ENCODE measurements at places on chromosomes 6 and 20. TPM values are rescaled to one million over a fixed set of nuclear protein-coding genes. Genes with fewer than 3 reads are reported as not detected.

DNA sequence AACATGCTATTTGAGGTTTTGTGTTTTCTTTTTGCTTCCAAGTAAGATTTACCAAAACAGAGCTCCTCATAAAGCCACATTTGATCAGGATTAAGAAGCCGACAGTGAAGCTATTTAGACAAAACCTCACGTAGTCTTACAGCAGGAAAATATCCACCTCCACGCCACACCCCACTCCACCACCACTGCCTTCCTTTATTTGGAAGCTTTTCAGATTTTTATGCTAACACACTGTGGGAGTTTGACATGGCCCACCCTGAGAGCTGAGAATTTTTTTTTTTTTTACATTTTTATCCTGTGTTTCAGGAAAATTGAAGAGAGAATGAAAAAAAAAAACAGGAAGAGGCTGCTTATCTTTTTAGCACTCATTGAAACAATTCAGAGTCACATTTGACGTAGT, 104.8 kb upstream of the MC3R start:
- no peak for DNase-seq

Gene DEFB124
- not detected for total RNA-seq

GRCh38 chr6:107409942-107410341, 49.4 kb downstream of the PDSS2 start:
- DNase-seq, result no peak

DNA sequence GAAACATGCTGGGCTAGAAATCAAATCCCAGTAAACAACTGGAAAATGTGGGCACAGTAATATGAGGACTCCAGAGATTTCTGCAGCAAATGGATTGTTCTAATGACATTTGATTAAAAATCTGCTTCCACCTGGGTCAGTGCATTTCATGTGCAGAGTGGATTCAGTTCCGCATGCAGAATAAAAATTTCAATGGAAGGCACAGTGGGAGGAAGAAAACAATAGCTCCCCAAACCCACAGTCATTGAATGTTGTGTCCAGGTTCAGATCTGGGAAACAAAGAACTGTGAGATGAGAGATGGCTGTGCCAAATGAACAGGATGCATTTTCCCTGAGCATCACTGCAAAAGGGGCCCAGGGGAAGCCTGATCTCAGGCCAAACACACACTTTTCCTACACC, 403.1 kb downstream of the BTBD9 start:
- no peak for DNase-seq

DNA sequence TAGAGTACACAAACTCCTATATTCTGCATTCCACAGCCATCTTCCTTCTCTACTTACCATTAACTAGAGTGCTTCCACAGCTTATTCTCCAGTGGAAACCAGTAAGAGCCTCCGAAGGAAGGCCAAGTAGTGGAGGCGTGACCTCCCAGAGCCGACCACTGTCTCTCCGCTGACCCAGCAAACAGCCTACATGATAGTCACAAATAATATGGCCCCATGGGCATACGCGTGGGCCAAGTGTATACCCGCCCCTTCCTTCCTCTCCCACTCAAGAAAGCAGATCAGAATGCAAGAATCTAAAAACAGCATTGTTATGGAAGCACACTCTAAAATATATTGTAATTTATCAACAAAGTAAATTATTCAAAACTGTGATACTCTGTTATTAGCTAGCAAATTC, 526.6 kb upstream of the JARID2 start:
- DNase-seq, result no peak

Gene ECI2
- total RNA-seq, result 126 TPM

Measured in renal cortical epithelial cell (primary cell).